ENCODE measurements at places on chromosomes 1 and 21.

DNA sequence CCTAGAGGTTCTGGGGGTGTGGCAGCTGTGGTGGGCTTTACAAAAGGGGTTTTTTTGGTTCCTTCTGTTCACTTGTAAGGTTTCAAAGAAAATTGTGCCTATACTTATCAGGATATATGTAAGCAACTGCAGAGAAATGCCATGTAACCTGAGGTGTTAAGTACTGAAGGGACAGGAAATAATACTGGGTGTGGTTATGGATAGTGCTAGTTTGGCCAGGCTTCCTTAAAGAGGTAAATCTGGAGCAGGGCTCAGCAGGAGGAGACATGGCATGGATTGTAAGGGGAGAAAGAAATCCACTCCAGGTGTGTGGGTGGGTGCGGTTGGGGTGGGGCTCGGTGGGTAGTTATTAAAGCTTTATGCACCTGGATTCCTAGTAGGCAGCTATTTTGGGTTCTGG lies 28.3 kb downstream of the KIRREL1 start:
- DNase-seq: no peak

DNA sequence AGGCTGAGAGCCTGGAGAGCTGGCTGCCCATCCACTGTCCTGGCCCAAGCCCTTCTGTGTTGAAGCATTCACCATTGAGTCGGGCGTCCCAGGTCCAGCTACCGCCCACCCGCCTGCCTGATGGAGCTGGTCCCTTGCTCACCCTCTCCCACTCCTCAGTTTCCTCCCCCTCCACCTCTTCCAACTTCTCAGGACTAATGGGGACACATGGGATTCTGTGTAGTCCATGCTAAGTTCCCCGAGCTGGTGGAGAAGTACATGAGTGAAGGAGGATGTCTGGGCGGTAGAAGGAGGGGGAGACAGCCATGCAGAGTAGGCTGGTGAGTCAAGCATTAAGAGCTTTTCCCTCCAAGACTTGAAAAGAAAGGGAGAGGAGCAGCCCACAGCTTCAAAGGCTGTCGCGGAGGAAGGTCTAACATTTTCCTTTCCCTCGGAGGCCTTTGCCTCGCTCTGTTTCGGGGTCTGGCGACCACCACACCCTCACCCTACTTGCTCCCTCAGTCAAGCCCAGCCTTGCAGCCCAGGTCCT lies 561 bp downstream of the SLC26A9 start:
- DNase-seq: no peak

DNA sequence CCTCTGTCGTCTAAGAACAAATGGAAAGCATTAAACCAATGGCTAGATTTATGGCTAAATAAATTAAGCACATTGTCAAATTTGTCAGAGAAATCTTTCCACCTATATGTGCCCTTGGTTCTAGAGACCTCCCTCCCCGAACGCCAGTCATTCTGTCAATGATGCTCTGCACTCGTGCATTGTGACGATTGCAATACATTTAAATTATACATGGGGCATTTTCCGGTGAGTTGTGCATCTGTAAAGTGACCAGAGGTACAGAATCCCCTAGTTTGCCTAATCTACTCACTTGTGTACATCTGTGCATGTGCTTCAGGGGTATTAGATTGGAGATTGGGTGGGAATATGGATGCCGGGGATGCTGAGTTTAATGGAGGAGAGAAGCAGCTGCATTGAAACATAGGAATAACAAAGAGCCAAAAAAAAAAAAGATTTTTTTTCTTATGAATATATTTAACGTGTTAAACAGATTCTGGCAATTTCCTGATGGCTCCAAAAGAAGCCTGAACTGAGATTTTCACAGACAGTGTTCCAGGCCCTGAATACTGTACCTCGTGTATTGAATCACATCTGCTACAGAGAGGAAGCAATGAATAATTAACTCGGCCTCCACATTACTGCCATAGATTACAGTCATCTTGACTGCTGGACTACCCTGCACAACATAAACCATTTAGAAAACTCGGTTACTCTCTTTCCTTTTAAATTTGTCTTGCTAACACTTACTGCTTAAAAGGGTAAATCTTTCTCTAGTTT lies 149.0 kb upstream of the C1orf87 start:
- DNase-seq: no peak

DNA sequence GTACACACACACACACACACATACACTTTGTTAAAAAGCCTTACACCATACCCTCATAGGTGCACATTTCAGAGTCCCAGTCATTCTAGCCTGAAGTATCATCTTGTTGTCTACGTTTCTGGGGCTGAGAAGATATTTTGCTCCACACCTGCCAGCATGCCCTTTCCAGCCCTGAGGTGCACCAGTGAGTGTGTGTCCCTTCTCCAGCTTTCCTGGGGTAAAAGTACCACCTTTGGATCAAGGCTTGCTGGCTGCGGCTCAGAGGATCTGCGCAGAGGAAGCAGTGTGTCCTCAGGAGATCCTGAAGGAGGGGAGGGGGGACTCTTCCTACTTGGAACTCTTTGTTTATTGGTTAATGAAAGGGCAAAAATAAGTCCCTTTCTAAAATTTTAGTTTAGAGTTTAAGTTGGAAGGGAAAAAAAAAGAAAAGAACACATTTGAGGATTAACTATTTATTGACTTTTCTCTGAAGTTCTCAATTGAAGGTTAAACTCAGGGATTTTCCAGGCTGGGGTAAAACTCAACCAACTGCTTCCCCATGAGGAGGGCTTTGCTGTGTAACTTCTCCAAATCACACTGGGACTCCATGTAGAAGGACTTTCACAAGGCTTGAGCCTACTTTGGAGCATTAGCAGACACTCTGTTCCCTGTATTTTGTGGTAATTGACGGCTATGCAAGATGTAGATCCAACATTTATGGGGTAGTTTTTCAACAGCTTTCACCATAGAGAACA lies 200.3 kb upstream of the SGIP1 start:
- no peak for DNase-seq

GRCh38 chr1:109478806-109479205 lies 4.9 kb upstream of the ATXN7L2 start:
- no peak for DNase-seq

DNA sequence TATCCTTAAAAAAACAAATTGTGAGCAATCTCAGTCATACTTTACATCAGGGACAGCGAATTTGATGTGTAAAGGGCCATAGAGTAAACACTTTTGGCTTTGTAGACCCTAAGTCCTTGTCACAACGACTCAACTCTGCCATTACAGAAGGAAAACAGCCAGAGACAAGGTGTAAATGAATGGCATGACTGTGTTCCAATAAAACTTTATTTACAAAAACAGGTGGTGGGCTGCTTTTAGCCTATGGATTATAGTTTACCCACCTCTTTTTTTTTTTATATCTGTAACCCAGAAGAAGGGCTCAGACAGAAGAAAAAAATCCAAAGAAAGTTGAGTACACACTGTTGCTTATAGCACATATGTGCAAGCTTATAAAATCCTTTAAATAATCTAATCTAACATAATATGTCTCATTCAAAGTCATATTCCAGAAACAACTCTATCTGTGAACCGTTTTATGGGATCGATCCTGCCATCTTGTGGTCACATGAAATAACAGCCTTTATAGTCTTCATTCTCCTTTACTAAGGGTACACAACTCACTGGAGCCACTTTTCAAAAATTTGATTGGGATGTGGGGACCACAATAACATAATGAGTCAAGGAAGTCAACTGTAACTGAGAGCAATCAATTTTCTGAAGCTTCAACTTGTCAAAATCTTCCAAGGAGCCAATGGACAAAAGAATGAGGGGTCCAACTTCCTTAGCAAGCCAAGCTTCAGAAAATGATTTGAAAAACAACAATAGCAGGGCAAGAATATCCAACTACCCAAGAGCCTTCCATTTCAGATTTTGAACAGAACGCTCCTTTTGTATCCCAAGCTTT lies 142.2 kb upstream of the KRTAP19-8 start:
- DNase-seq: no peak

GRCh38 chr1:200267937-200268336 lies 141.9 kb downstream of the ZNF281 start:
- DNase-seq: no peak

- no peak for DNase-seq
Observed at GRCh38 chr1:110634086-110634454, 27.9 kb upstream of the KCNA2 start.

- DNase-seq: no peak
Observed at GRCh38 chr1:47559944-47560695, 122.3 kb downstream of the FOXD2 start.

GRCh38 chr1:17682400-17682799 lies 72.7 kb upstream of the ACTL8 start:
- no peak for DNase-seq

GRCh38 chr1:94831641-94832040 lies 11.5 kb downstream of the SLC44A3 start:
- no peak for DNase-seq

- DNase-seq: no peak
Observed at GRCh38 chr1:222182641-222183040, 365.3 kb downstream of the HHIPL2 start.

DNA sequence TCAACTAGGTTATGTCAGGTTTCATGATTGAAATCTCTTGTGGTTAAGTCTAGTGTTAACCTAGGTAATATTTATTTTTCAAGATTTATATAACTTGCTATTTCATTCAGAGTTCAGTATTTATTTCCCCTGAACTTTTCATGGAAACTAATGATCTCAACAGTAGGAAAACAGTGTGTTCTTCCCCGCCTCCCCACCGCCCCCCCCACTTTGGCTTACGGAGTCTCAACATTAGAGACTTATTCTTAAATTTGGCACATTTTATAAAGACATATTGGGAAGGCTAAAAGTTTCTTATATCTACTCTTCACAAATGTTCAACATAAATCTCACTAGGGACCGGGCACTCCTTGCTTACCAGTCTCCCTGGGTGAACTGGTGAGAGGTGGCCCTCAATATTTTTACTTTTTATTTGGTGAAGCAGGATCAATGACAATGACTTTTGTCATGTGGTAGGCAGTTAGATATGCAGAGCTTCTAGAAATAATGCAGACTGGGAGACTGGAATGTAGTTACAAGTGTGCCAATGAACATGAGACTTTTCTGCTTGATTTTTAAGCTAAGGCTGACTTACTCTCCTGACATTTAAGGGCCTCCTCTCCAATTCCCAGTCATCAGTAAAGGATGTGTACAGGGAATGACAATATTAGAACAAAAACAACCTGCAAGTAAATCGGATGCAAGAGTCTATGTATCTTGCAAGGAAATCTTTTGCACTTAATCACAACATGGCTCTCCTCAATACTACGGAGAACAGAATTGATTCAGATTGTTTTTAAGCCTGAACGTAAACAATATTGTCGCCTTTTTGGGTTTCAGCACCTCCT lies 1.7 kb upstream of the MAN1A2 start:
- no peak for DNase-seq

GRCh38 chr1:197073978-197074377 lies 6.9 kb upstream of the F13B start:
- no peak for DNase-seq

DNA sequence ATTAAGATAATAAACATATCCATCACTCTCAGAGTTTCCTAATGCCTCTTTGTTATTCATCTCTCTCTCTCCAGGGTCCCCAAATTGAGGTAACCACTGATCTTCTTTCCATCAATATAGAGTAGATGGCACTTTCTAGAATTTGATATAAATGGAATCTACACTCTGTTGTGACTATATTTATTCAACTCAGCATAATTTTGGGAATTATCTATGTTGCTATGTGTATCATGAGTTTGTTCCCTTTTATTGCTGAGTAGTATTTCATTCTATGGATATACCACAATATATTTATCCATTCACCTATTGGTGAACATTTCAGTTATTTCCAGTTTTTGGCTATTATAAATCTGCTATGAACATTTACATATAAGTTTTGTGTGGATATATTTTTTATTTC lies 230.7 kb downstream of the HLX start:
- DNase-seq: no peak

- DNase-seq: no peak
Observed at GRCh38 chr1:33288976-33289857, 31.7 kb downstream of the A3GALT2 start.

DNA sequence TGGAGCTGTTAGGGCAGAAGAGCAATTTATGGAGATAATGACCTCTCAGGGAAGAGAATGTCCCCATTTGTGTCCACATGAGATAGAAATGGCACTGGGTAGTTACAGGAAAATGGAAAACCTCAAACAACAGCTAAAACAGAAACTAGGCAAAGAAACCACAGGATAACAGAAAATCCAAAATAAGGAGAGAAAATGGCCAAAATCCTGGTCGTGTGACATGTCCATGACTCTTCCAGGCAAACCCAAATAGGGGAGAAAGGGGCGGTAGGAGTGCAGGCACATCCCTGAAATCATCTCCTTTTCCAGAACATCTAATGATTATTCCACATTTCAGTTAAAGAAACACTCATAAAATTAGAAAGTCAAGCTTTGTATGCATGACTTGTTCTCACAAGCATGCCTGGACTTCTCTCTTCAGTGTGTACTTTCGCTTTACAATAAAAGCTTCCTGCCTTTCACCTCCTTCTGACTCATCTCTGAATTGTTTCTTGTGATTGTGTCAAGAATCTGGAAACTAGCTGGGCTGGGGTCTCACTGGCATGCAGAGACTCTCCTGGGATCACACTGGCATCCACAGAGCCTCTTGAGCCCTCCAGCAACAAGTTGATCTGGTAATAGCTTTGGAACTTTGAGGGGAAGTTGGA lies 171.4 kb upstream of the ZP4 start:
- peak; percentile 43 for DNase-seq

- DNase-seq: no peak
Observed at GRCh38 chr1:54037476-54037875, 15.5 kb downstream of the TMEM59 start.

- DNase-seq: no peak
Observed at GRCh38 chr1:71252900-71253299, 172.1 kb upstream of the ZRANB2 start.

GRCh38 chr1:155591770-155592169 lies 18.2 kb upstream of the MSTO1 start:
- no peak for DNase-seq

DNA sequence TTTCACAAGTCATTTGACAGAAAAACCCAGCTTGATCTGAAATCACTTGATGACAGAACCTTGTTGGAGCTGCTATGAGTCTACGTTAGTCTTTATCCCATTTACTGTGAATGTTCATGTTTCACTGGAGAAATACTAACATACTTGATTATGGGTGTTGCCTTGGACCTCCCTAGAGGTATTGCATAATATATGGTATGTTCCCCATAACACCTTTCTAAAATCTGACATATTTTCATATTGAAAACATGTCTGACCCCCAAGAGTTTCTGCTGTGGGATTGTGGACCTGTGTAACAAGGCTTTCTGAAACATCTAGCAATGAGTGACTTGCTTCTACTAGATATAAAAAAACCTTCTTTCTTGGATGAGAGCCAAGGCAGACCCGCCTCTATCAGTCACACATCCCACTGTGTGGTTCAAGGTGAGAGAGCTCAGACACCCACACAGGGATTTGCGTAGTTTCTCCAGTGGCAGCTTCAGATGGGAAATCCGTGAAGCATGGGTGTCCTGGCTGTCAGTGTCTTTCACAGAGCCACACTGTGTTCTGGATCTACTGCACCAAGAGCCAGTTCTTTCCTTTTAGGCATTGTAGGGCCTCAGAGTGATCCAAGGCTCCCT lies 4.6 kb downstream of the NENF start:
- no peak for DNase-seq

Measured in urinary bladder (tissue), 4 donors.